Activated effector memory CD4-positive, alpha-beta T cell treated with Interleukin-2 at 50 U/mL for 16 hours (primary cell): ENCODE measurements at places on chromosomes 1 and 21.

GRCh38 chr21:36859744-36860501, 106.5 kb downstream of the HLCS start:
- peak; percentile 13 for DNase-seq

DNA sequence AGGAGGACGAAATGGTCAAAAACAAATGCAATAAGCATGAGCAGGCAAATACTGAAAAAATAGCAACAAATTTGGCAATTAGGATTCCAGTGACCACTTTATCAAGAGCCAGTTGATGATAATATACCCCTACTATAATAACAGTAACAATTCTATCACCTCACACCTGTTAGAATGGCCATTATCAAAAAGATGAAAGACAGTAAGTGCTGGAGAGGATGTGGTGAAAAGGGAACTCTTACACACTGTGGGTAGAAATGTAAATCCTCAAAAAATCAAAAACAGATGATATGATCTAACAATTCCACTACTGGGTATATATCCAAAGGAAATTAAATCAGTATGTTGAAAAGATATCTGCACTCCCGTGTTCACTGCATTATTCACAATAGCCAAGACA, 114.3 kb upstream of the GFI1 start:
- no peak for DNase-seq

- DNase-seq = no peak
These were observed 5.8 kb upstream of the CCDC27 start for GRCh38 chr1:3746389-3746829.

DNA sequence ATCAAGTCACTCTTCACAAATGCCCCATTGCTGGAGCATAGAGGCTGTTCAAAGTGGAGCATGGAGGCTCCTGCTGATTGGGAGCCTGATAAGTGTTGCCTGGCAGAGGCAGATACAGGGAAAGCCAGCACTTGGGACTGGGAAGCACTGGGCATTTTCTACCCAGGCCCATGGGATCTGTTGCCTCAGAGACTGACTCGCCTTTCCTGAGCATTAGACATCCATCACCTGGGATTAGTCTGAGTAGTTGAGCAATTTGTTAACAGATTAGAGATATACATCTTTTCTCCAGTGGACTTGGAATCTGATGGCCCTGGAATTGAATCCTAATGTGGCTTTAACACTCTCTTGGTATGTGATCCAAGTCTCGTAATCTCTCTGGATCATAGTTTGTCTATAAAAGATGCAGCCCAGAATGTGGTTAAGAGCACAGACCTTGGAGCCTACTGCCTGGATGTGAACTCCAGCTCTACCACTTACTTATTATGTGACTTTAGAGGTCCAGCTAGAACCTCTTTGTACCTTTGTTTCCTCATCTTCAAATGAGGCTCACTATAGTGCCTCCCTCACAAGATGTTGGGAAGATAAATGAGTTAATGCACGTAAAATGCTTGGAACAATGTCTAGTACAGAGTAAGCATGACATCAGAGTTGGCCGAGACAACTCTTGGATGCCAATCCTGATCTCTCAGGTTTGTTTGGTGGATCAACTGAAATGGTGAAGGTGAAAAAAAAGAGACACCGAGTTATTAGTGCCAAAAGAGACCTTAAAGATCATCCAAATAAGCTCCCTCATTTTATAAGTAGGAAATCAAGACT, 38.3 kb upstream of the NRDC start:
- no peak for DNase-seq

- DNase-seq = no peak
These were observed 3.0 kb upstream of the TMEM54 start for GRCh38 chr1:32903991-32904785.

DNA sequence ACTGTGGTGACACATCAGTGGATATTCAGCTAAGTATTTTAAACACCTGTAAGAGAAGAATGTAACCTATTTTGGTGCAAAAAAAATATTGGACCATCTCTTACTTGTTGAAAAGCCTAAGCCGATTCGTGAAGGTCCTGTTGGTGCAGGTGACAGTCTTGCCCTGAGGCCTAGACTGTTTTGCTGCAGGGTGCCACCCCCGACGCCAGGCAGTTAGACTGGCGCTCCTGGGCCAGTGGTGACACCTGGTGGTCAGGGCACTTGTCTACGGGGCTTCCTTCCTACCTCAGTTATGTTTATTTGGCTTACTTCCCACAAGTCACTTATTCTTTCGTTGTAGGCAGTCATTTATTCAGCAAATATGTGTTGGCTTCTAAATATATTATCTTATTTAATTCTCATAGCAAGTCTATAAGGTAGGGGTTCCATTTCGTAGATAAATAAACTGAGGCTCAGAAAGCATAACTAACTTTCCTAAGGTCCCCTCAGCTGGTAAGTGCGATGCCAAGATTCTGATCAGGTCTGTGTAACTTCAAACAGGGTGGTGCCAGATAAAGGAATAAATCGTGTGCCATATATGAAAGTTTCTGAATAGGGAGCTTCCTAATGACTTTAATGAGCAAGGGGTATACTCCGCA, 1.9 kb downstream of the EEIG2 start:
- DNase-seq = peak; percentile 74

- DNase-seq = no peak
These were observed 90.5 kb downstream of the GDAP2 start for GRCh38 chr1:117838911-117839310.

DNA sequence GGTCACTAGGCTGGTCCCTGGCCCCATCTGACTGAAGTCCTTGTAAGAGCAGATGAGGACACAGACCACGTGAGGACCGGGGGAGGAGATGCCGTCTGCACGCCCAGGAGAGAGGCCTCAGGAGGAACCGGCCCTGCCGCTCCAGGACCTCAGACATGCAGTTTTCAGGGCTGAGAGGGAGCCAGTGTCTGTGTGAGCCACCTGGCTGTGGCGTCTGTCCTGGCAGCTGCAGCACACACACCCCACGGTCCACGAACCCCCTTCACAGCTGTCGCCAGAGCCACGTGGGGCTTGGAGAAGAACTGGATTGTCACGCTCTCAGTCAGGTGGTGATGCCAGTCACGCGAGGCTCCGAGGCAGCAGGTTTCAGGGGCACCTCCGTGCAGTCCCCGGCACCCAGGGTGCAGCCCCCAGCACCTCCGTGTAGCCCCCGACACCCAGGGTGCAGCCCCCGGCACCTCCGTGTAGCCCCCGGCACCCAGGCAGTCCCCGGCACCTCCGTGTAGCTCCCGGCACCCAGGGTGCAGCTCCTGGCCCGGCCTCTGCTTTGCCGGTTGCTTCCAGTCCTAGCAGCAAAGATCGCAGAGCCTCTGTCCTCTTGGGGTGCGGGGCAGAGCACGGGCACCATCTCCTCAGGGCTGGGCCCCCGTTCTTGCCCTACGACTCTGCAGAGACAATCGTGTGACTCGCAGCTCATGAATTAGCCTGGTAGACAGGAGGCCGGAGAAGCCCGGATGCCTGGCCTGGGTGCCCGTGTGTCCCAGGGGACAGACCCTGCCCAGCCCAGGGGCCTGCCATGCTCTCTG, 19.0 kb upstream of the SUMO3 start:
- no peak for DNase-seq

DNA sequence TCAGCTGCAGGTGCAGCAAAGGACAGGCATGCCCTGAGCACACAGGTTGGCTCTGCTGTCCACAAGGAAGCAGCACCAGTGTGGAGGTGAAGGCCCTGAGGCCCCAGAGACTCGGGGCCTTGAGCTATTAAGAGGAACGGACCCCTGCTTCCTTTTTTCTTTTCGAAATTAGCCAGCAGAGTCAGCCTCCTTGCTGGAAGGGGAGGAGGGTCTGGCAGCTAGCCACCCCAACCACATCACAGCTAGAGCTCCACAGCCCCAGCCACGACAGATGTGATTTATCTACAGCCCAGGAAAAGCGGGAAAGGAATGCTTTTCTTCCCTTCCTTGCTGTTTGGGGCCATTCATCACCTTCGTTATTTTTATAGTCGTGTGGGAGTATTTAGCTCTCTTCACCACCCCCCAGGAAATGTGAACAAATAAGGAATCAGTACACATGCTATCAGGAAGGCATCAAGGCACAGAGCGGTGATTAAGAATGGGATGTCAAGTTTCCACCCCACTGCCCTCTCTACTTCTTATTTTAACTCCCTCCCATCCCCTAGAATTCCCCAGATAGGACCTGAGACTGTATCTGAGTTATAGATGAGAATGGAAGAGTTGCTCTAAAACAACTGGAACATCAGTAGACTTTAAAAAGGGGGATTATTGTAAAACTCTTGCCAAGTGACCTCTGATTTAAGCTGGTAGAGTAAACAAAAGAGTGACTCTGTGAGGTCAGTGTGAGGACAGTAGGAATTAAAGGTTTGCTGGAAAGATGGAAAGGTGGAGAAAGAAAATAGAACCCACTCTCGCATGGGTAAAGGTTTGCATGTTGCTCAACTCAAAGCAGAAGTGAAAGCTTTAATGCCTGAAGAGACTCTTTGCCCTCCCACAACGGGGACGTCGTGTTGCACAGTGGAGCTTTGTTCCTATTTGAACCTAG, 224.7 kb upstream of the GJB5 start:
- no peak for DNase-seq

DNA sequence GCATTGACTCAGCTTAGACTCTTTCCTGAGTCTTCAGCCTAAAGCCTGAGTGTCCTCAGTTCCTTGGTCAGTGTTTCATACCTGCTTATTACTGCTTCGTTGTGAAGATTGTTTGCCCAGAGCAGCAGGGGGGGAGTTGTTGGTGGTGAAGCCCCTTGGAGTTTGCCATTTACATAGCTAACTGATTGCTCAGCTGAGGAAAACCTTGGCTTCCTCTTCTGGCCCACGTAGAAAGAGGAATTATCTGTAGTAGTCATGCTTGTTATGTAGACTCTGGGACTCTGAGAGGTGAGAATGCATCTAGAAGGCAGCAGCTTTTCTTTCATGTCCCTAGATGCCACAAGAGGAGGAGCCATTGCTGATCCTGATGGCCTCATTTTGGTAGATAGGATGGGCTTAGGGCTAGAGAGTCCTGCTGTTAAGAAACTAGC, 125.9 kb downstream of the MAST2 start:
- DNase-seq = no peak

- no peak for DNase-seq
These were observed 7.8 kb downstream of the PHTF1 start for GRCh38 chr1:113751516-113751915.

GRCh38 chr1:51454554-51454953, 64.5 kb downstream of the EPS15 start:
- no peak for DNase-seq

GRCh38 chr1:72438270-72438669, 155.9 kb upstream of the NEGR1 start:
- no peak for DNase-seq

GRCh38 chr1:6581561-6582305, 1.9 kb downstream of the ZBTB48 start:
- no peak for DNase-seq

GRCh38 chr1:106986603-106987002, 69.9 kb upstream of the PRMT6 start:
- no peak for DNase-seq

DNA sequence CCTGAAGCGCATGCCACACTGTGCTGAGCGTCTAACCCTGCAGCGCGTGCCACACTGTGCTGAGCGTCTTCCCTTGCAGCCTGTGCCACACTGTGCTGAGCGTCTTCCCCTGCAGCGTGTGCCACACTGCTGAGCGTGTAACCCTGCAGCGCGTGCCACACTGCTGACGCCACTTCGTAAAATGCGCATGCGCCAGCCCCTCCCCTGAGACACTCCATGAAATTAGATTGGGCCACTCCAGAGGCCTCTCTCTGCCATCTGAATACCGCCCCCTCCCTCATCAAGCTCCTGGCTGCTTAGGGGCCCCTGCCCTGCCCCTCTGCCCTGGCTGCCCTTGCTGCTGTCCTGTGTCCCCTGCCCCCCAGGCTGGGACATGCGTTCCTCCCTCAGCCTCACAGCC, 84.8 kb downstream of the POFUT2 start:
- DNase-seq = no peak

- DNase-seq = no peak
These were observed 89.7 kb downstream of the MAGI3 start for GRCh38 chr1:113479713-113480676.

GRCh38 chr1:108646265-108646647, 14.6 kb downstream of the HENMT1 start:
- DNase-seq = no peak

GRCh38 chr1:203435615-203436014, 40.0 kb upstream of the PRELP start:
- no peak for DNase-seq

DNA sequence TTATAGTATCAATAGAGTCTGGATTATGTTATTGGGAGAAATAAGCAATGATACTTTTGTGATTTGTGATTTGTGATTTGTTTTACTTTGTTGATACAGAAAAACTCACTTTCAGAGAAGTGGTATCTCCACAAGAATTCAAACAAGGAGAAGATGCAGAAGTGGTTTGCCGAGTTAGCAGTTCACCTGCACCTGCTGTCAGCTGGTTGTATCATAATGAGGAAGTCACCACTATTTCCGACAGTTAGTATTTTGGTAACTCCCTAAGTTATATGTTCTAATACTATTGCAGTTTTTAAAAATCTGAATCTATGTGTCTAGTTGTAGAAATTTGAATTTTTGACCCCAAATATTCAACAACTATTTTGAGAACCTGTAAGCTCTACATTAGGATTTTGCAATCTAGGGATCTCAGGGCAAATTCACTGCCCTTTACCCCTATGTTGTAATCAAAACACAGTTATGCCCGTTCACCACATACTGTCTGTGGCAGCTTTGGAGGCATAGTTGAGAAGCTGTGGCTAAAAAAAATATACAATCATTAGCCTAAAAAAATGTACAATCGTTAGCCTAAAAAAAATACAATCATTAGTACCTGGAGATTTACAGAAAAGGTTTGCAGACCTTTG, 288.1 kb downstream of the NCAM2 start:
- DNase-seq = no peak

GRCh38 chr1:148308832-148309458, 156.9 kb upstream of the NBPF11 start:
- DNase-seq = no peak

GRCh38 chr1:227844320-227845146, 29.1 kb downstream of the PRSS38 start:
- no peak for DNase-seq

- no peak for DNase-seq
These were observed 7.2 kb downstream of the TRAPPC3 start for GRCh38 chr1:36142121-36142520.

GRCh38 chr1:227898502-227899140, 49.1 kb downstream of the WNT9A start:
- DNase-seq = no peak

DNA sequence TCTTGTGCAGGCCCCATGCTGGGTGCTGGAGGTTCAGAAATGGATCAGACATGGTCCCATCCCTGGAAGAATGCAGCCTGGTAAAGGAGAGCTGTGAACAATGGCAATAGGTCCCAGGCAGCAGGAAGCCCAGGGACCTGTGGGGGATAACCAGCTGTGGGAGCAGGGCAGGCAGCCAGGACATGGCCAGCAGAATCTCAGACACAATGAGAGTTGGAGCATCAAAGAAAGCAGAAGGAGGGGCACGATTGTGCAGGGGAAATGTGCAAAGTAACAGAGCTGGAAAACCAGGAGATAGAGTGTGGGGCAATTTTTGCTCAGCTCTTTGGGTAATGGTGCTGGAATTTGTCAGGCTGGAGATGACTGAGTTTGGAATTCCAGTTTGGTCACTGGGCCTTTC, 44.3 kb downstream of the C8B start:
- DNase-seq = no peak
